NCI-H1694 treated with DMSO at 0.1 percent for 48 hours (cell line): ENCODE measurements at places on chromosomes 2 and 18.

DNA sequence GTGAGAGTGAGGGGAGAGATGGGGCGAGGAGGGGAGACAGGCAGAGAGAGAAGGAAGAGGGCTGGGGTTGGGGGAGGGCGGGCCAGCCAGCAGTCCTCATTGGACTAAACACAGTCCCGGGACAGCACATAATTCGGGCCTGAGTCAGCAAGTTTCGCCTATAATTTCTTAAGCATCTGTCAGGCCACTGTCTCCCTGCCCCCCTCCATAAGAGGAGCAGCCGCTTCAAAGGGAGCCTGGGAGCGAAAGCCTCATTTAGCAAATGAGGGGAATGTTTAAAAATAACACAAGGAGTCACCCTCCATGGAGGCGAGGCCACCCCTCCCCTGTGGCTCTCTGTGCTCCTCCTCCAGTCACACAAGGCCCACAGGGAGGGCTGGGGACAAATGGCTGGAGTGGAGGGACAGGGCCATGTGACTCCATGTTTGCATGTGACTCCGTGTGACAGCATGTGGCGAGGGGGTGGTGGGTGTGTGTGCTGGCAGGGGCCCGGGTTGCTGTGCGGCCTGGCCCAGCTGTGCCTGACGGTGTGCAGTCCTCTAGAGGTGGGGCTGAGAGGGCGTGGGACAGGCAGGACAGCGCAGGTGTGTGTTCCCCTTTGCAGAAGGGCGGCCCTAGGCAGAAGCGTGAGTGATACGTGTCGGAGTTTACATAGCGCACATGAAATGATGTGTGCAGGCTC is 162.4 kb downstream of the CELF4 start:
- peak; percentile 57 for DNase-seq

GRCh38 chr2:28979576-28980366 is 1.3 kb upstream of the TOGARAM2 start:
- DNase-seq, result no peak

DNA sequence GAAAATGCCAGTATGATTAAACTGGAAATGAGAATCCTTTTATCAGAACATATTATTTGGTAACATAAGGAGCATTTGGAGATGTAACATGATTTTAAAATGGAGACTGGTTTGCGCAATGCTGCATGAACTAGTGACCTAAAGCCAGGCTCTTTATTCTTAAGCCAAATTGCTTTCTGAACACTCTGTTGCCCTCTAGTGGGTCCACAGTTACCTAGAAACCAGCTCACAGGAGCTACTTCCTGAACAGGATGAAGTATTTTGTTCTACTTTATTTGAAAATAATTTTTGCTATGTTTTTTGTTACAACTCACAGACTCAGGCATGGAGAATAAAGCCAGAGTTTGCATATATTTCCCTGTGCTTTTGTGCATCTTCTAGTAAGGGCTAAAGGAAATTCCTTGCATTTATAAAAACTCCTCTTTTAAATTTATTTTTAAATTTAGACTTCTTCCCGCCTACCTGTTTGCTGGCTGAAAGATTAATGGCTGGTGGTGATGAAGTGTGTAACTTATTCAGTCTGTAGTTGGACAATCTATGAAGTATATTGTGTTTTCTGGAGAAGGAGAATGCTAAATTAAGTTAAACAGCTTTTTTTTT is 146.7 kb downstream of the PARD3B start:
- DNase-seq, result peak; percentile 61

DNA sequence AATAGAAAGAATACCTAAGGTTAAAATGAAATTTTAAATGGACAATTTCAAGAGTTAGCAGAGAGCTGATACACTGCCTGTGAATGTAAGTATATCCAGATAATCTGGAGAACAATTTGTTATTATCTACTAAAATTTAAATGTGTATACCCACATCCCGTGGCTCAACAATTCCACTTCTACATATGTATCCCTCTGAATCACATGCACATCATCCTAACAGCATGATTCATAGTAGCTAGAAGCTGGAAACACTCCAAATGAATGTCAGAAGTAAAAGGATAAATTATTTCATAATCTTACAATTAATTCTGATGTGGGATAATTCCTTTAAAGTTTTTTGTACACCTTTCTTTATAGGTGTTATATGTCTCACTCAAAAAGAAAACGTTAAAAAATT is 87.9 kb downstream of the CNTNAP5 start:
- DNase-seq, result no peak

GRCh38 chr18:32439241-32439640 is 31.4 kb downstream of the GAREM1 start:
- DNase-seq, result no peak

- DNase-seq, result no peak
Observed at GRCh38 chr2:169095621-169096105, 26.3 kb downstream of the DHRS9 start.

GRCh38 chr2:100301881-100302584 is 20.3 kb downstream of the LONRF2 start:
- no peak for DNase-seq

DNA sequence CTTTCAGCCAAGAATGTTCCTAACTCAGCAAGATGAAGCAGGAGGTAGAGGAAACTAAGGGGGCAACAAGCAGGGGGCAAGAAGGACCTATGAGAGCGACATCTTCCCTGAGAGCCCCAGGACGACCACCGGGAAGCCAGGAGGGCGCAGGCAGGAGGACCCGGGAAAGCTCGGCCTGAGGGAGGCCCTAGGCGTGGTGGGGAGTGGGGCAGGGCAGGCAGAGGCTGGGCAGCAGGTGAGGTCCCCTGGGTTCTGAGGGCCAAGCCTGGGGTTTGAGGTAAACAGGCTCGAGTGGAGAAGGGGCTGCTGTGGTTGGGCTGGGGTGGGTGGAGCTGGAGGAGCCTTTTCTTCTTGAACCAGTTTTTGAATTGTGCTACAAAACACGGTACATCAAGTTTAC is 1.3 kb upstream of the ALPI start:
- DNase-seq, result no peak

DNA sequence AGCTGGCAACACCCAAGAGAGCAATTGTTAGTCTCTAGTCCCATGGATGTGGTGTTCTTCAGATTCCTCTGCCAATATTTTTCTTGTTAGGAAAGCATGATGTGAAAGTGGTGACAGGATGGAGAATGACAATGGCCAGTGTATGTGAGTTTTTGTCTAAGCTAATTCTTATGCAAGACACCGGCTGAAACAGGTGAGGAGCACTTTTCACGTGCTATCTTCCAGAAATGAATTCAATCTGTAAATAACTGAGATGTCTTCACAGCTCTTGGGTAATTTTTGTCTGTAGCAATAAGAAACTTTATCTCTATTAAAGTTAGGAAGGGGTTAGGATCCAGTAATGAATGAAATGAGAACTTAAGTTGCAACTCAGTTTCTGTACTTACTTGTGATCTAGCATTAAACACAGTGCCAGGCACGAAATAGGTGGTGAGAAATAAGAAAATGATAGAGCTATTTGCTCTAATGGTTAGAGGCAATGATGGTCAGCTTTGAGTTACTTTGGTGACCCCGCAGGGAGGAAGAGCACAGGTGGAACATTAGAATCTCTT is 676 bp upstream of the AGPS start:
- no peak for DNase-seq

GRCh38 chr2:73564986-73565385 is 77.2 kb downstream of the NAT8 start:
- no peak for DNase-seq

DNA sequence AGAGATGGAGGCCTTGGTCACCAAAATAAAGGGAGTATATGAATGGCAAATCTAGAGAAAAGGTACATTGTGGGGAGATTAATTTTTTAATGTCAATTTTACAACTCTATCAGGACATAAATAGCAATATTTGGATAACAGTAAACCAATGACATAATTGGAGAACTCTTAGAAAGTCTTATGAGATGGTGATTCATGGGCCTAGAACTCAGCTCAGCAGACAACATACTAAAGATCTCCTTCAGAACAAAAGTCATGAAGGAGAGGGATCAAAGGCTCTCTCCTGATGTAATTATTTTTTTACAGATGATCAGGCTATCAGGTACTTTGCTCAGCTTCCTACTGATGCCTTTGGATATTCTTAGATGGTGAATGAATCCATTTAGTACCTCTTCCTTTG is 90.0 kb downstream of the CRACDL start:
- DNase-seq, result no peak

DNA sequence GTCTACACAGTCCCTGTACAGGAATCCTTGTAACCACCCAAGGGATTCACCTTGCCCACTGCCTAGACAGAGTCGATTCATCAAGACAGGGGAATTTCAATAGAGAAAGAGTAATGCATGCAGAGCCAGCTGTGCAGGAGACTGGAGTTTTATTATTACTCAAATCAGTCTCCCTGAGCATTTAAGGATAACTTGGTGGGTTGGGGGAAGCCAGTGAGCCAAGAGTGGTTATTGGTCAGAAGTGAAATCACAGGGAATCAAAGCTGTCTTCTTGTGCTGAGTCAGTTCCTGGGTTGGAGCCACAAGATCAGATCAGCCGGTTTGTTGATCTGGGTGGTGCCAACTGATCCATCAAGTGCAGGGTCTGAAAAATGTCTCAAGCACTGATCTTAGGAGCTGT is 17.8 kb upstream of the FAM98A start:
- DNase-seq, result no peak

GRCh38 chr2:190674966-190675650 is 26.2 kb downstream of the NAB1 start:
- no peak for DNase-seq

DNA sequence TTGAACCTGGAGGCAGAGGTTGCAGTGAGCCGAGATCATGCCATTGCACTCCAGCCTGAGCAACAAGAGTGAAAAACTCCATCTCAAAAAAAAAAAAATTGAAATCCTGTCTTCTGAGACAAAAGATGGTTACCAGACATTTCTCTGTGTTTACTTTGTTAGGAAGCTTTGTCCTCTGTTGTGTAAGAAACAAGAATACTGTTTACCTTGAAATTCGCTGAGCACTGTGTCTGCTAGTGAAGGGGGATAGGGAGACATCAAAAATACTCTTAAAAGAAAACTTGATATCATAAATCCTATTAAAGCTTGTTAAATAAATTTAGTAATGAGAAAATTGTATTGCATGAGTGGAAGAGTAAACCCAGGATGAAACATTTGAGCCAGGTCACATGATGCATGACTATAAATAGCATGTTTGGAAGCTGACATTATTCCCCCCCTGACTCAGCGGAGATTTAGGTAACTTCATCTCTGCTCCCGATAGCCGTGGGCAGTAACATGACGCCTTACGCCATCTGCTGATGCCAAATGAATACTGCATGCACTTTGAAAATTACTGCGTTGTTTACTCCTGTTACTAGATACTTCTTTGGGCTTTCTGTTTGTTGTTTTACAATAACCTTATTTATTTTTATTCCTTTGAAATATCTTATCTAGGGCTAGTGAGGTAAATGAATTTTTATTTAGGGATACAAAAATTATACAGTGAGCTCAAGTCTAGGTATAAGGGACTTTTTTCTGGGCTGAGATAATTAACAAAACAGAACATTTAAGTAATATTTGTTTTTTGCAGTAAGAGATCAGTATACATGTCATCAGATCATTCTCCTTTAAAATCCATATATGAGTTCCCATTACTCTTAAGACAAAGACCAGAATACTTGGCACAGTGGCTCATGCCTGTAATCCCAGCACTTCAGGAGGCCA is 134.9 kb downstream of the MAP3K20 start:
- DNase-seq, result peak; percentile 91

DNA sequence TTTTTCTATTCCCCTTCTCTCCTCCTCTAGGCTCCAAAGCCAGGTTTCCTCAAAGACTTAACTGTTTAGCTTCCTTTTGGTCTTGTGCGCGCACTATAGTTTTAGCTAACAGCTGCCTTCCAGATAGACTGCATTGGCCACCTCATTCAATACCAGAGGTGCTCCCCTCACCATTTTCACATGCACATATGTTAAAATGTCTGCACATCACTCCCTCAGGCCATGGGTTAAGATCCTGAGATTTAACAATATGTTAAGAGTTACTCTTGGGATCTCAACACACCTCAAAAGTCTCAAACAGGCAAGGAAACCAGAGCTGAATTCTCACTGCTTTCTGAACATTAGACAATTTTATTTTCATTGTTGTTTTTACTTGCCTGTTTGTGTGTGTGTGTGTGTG is 80.8 kb upstream of the MAP3K20 start:
- no peak for DNase-seq

DNA sequence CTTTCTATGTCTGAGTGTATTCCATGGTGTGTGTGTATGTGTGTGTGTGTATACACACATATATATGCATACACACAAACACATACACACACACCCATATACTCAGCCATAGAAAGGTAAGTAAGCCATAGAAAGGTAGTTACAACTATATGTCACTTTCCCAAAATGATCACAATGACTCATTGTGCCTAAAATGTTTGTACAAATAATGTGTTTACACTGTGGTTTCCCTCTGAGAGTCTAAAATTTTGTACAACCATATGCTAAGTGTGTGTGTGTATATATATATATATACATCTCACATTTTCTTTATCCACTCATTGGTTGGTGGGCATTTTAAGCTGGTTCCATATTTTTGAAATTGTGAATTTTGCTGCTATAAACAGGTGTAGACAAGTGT is 55.3 kb upstream of the CSRNP3 start:
- DNase-seq, result no peak

- DNase-seq, result no peak
Observed at GRCh38 chr2:111673526-111673925, 210.5 kb downstream of the ANAPC1 start.

GRCh38 chr2:23668756-23669304 is 258.1 kb downstream of the ATAD2B start:
- DNase-seq, result no peak

- DNase-seq, result no peak
Observed at GRCh38 chr18:63224630-63225029, 94.9 kb downstream of the BCL2 start.

GRCh38 chr2:36696533-36696932 is at the start of gene VIT:
TSS of gene VIT (plus strand) at chr2:36696707. CDS start at chr2:36716371, 19,664 bp downstream.
- DNase-seq, result no peak

GRCh38 chr18:79139206-79139605 is 70.0 kb downstream of the ATP9B start:
- DNase-seq, result no peak

DNA sequence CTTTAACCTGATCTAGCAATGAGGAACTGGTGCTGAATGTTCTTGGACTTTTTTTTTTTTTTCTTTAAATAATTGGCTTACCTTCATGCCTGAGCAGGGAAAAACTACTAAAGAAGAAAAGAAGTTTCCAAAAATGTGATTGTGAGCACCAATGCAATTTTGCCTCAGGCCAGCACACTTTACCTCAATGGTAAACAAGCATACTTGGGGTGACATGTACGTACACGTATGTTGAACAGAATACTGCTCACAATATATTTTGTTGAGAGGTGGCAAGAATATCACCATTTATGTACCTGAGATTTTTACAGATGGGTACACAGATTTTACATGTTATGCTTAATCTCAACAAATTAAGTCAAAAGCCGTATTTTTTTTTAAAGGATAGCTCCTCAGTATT is 144.3 kb downstream of the FIGN start:
- DNase-seq, result no peak

DNA sequence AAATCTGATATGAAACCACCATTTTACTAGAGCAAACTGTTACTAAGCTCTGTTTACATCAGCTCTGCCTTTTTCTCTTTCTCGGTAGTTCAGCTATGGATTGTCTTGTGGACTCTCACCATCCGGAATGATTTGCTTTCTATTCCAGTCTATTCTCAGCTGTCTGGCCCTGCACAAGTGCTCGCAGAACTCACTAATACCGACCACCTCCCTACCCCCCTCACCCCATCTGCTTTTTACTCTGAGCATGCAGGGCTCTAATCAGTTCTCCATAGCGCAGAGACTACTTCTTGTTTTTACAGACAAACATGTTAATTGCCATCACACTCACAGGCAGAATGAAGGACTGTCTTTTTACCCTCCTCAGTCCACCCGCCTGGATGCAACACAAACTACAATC is 180.7 kb upstream of the POU3F3 start:
- no peak for DNase-seq
